ENCODE measurements at places on chromosomes 5 and 9. TPM values are rescaled to one million over a fixed set of nuclear protein-coding genes. Genes with fewer than 3 reads are reported as not detected.

Gene OR1B1
- not detected for total RNA-seq

Gene GZMA
- total RNA-seq, result 2.0 TPM

Gene PTGS1
- total RNA-seq, result 26.7 TPM

Gene FCN2
- not detected for total RNA-seq

Gene ACOT12
- total RNA-seq, result not detected

Gene HAVCR2
- 3.1 TPM for total RNA-seq

Gene MCTP1
- total RNA-seq, result 10.3 TPM

Gene ABCA1
- 11.2 TPM for total RNA-seq

Gene SNCAIP
- 1.3 TPM for total RNA-seq

Gene CCNI2
- 22.9 TPM for total RNA-seq

Gene ASB6
- 15.8 TPM for total RNA-seq

Gene EHMT1
- 97.9 TPM for total RNA-seq

Gene DAB2IP
- 130 TPM for total RNA-seq

Gene CDC25C
- total RNA-seq, result 4.3 TPM

Gene FBP2
- total RNA-seq, result not detected

Gene LRRC19
- 48.9 TPM for total RNA-seq

Gene CDH9
- not detected for total RNA-seq

Gene ZNF354C
- 1.9 TPM for total RNA-seq

Gene IRX2
- total RNA-seq, result not detected

Gene DOLPP1
- 37.3 TPM for total RNA-seq

Gene PCDHA9
- 0.19 TPM for total RNA-seq

Gene SPATA31C1
- not detected for total RNA-seq

Gene PCDHGA6
- 1.5 TPM for total RNA-seq

Gene GARIN3
- not detected for total RNA-seq

Gene FGFR4
- 58.7 TPM for total RNA-seq

Gene CMYA5
- 0.30 TPM for total RNA-seq

Gene FAT2
- not detected for total RNA-seq

Gene PCDHGB4
- total RNA-seq, result 0.96 TPM

Gene IL5
- not detected for total RNA-seq

Gene BTNL8
- 88.1 TPM for total RNA-seq

Gene EDIL3
- 23.6 TPM for total RNA-seq

Gene MATR3
- 105 TPM for total RNA-seq

Gene RPL12
- total RNA-seq, result 916 TPM

Gene NIM1K
- 0.42 TPM for total RNA-seq

Gene JAKMIP2
- total RNA-seq, result 1.3 TPM

Gene RANBP17
- total RNA-seq, result 7.9 TPM

Gene MUSK
- total RNA-seq, result 0.94 TPM

Gene SPINK6
- 0.45 TPM for total RNA-seq

Gene GTF2H2C
- total RNA-seq, result 20.2 TPM

Gene DND1
- 0.16 TPM for total RNA-seq

Gene IFNA2
- total RNA-seq, result not detected

Gene ZNF366
- 0.45 TPM for total RNA-seq

Gene EPB41L4A
- total RNA-seq, result 18.0 TPM

Gene PCDHB9
- 0.47 TPM for total RNA-seq

Gene AIF1L
- total RNA-seq, result 4.0 TPM

Gene PCDHGB7
- total RNA-seq, result 2.5 TPM
